ENCODE measurements at places on chromosomes 3 and 15. TPM values are rescaled to one million over a fixed set of nuclear protein-coding genes. Genes with fewer than 3 reads are reported as not detected.

Gene GOLGA6D
- 0.10 TPM for total RNA-seq

GRCh38 chr15:95594496-95594895, 736.0 kb upstream of the NR2F2 start:
- no peak for DNase-seq

DNA sequence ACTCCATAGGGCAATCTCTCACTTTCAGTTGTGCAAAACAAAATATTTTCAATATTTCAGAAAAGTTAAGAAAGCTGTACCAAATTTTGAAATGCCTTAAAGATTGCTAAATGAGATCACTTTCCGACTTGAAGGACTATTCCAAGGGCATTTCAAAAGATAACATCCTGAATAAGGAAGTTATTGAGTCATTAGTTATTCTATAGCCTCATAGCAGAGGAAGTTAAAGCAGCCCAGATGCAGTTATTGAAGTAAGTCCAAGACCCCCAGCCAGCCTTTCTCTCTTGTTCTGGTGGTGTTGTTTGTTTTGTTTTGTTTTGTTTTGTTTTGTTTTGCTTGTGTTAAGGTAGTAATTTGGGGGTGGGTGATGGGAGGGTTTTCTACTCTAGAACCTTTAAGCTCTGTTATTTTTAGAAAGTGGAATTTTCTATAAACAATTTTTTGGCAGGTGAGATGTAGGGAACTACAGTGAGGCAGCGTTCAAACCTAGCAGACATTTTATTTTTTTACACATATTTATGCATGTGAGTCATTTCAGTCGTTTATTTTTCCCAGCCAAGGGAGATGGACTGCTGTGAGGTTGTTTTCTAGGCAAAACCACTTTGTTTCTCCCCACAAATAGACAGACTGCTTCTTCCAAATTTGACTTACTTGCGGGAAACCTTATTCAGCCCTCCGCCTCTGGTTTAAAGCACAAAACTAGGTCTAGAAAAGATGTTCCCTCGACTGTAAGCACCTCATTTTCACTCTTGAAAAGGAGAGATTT, 216.3 kb upstream of the ARPP21 start:
- no peak for DNase-seq

GRCh38 chr3:85360742-85361387, 402.1 kb downstream of the CADM2 start:
- no peak for DNase-seq

DNA sequence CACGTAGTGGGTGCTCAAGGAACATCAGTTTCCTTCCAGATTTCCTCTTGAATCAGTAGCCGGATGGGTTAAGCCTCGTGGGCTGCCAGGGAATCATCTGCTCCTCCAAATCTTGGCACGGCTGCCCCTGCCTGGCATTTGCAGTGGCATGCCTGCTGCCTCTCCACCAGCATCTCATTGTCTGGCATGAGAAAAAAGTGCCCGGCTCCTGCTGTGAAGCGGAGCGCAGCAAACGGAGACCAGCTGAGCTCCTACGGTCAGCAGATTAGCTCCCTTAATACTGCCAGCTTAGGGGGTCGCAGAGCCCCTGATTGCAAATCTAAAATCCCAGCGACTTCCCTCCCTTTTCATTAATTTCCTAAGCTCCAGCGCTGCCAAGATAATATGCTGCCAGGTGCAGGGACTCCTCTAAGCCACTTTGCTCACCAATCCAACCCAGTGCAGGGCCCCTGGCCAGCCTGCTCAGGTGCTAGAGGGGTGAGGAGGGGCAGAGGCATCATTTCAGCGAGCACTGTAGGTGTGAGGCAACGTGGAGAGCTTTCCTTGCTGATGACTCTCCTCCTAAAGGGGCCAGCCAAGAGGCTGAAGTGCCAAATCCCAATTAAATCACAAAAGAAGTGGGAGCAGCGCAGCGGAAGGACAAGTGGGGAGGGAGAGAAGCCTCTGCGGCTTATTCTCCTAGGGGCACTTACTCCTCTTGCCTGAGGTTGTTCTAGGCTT, 49.6 kb upstream of the ST8SIA2 start:
- DNase-seq = no peak

DNA sequence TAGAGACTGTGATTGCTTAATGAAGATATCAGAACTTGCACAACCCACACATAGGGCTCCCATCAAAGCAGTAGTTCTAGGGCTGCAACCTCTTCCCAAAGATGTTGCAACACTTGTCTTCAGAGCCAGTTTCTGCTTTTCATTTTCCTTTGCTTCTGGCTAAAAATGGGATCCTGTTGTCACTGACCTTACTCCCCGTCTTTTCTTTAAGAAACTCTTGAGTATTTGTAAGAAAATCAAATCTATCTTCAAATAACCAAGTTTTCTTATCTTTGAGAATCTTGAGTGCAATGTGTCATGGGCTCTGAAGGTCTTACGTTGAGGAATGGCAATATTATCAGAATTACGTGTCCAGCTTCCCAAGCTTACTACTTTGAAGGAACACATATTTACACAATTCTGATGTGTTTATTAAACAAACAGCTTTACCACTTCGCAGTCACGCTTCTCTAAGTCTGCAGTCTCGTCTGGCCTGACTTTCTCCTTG, 24.1 kb downstream of the CACNA1D start:
- DNase-seq = no peak

Measured in T-helper 17 cell (primary cell).